Mucosa of descending colon (tissue), 3 donors: ENCODE measurements at places on chromosomes 1 and 21.

GRCh38 chr1:28258628-28259251 is 578 bp upstream of the SESN2 start:
- no peak for DNase-seq

- no peak for DNase-seq
Observed at GRCh38 chr1:8746554-8746953, 70.9 kb downstream of the RERE start.

DNA sequence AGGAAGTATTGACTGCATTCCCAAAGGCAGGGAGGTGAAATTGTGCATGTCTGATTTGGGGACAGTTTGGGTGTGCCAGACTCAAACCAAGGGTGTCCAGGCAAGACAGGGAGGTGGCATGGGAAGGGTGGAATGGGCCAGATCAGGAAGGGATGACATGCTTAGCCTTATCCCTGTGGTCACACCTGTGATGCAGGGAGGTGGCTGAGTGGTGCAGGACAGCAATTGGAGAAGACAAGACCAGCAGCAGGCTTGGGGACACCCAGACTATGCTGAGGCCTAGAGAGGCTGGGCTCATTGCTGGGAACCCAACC is 4.0 kb downstream of the FOXO6 start:
- no peak for DNase-seq

- DNase-seq, result no peak
Observed at GRCh38 chr21:36048357-36048756, 12.0 kb downstream of the SETD4 start.

DNA sequence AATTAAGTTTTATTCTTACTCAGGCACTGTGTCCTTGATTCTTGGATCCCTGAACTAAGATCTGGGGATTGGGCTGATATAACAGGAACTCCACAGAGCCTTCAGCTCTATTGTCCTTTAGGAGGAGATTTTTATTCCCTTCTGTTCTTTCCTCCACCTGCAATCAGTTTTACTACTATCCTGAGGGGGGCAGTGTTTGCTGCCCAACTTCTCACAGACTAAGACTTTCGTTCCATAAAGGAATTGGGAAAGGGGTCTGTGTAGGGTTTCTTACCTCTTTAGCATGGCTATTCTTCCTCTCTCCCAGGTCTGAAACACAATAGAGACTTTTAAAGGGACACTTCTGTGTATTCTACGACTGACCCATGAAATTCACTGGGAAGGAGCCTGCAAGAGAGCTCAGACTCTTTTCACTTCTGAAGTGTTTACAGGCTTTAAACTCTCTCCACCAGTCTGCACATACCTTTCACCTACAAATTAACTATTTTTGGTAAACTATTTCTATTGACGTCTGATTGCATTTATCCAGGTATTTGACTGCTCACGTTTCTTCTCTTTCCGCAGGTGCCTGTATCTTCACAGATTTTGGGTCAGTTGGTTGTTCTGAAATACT is 103.3 kb upstream of the DEPDC1 start:
- DNase-seq, result no peak

GRCh38 chr1:117685936-117686806 is 80.3 kb downstream of the TENT5C start:
- no peak for DNase-seq

DNA sequence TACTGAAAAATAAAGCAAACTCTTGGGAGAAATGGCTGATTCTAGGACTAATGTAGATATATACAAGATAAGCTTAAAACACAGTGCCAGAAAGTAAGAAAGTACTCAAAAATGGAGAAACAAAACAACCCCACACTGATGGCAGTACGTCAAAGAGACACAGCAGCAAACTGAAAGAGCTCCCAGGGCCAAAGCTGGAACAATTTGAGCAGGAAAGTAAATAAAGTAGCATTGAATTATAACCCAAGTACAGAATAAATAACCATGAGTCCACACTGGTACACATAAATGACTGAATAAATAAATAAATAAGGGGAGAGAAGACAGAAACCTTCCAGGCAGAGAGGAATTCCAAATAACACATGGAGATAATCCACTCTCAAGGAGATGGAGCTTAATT is 120.9 kb downstream of the GLUL start:
- no peak for DNase-seq
